ENCODE measurements at places on chromosomes 11 and 22.
A peak's percentile ranks its signal among the peaks of the same experiment; 100 is the strongest.

GRCh38 chr11:93236741-93237675 is 39.2 kb upstream of the SLC36A4 start:
- no peak overlapping the region for H3K27ac ChIP-seq
- H3K27me3 ChIP-seq = peaks cover 13% of the 10 kb centered on the region
- DNase-seq = peak; percentile 4
- H3K4me1 ChIP-seq = no peaks in the 10 kb centered on the region

DNA sequence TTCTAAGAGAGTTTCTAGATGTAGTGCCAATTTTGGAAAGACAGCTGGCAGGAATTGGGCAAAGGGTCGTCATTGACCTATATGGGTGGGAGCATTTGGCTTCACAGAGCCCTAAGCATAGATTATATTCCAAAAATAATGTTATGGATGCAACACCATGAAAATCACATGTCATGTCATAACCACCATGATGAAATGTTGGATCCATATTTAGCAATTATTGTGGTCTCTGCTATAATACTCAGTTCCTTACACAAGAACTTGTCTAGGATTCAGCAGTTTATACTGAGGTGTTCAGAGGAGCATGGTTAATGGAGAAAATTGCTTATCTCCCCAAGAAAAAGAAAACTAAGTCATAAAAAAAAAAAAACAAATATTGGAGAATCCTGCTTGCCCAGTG is 31.6 kb downstream of the NTM start:
- H3K27me3 ChIP-seq = no peaks in the 10 kb centered on the region
- no peaks in the 10 kb centered on the region for H3K36me3 ChIP-seq
- no peaks in the 10 kb centered on the region for H3K4me1 ChIP-seq
- H3K4me3 ChIP-seq = no peak overlapping the region
- no peak overlapping the region for H3K27ac ChIP-seq
- DNase-seq = no peak

DNA sequence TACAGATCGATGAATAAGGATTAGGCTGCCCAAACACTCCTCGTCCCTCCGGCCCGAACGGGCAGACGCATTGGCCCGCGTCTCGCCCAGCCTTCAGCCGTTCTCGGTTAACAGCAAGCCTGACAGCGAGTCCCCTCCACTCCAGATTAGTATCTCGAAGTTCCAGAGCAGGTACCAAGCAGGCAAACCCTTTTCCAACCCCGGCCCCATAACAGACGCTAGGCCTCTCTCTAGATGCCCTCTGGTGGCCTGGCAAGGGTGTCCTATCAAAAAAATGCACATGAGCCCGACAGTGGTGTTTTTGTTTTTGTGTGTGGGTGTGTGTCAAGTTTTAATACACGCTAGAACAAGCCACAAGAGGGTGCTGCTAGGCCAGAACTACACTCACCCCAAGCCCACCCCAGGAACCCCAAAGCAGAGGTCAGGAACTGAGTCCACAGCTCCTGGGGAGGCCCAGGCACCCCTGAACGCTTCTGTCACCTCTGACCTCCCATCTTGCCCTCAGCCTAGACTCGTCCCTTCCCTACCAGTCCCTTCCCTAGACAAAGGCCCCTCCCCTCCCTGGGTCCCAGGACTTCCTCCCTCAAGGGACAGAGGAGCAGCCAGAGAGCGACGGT is 658 bp upstream of the ARFGAP2 start:
- peak overlapping the region; percentile 97 for H3K27ac ChIP-seq
- DNase-seq = peak; percentile 69
- H3K36me3 ChIP-seq = peaks cover 3% of the 10 kb centered on the region
- peaks cover 2% of the 10 kb centered on the region for H3K27me3 ChIP-seq
- H3K4me1 ChIP-seq = peaks cover 28% of the 10 kb centered on the region
- peak overlapping the region; percentile 94 for H3K4me3 ChIP-seq

DNA sequence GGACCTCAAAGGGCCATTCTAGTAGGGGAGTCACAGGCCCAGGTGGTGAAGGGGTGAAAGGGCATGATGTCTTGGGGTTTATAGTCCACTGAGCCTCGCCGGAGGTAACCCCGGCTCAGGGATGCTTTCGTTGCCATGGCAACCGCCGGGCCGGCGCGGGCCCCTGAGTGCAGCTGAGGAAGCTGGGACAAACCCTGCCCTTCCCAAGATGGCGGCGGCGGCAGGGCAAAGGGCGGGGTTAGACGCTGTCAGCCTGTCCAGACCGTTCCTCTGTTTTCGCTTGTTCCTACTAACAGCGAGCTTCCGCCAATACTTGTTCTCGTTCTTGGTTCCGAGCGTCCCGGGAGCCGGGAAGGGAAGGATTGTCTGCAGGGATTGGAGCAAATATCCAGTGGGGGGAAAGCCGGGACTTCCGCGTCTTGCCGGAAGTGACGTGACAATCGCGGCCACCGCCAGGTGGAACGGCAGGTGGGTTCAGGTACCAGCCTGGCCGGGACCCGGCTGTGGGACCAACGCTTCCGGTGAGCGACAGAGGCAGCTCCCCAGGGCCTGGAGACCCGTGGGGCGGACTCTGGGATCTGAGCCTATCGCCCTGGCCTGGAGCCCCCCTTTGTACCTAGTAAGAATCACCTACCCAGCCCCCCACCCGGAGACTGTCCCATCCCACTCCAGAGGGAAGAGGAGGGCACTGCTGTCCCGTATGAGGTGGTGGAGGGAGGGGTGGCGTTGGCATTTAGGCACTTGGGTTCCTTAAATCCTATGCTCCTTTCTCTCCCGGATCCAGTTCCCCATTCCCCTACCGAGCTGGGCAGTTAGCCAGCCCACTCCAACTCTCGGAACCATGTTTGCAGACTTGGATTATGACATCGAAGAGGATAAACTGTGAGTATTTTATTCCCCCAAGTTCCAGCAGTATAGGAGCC is at the start of gene PICK1:
PICK1 (plus strand) TSS at position 436 of the 923 bp plus-strand sequence; CDS start at position 842, 406 bp downstream.
- peak; percentile 79 for DNase-seq
- H3K36me3 ChIP-seq = peaks cover 15% of the 10 kb centered on the region
- H3K4me1 ChIP-seq = peaks cover 13% of the 10 kb centered on the region
- peaks cover 6% of the 10 kb centered on the region for H3K27me3 ChIP-seq

DNA sequence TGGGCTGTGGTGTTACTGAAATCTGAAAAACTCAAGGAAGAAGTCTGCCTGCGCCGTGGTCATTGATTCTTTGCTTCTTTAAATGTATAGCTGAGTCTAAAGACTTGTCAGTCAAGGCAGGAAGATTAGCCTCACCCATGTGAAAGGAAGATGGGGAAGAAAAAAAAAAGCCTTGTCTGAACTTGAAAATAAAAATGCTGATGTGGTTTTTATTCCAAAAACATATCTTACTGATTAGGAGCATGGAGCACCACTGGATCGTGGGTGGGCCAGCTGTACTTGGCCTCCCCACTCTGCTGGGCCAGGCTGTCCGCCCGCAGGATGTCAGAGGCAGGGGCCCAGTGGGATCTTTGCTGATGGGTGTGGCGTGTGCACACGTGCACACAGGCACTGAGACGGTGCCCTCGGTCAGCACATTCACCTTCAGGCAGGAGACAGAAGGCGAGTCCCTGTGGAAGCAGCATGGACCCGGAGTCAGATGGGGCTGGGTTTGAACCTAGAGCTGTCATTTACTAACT is 111.9 kb downstream of the WNT7B start:
- DNase-seq = no peak
- H3K27ac ChIP-seq = no peak overlapping the region
- H3K4me1 ChIP-seq = no peaks in the 10 kb centered on the region
- peaks cover 6% of the 10 kb centered on the region for H3K36me3 ChIP-seq
- peaks cover 19% of the 10 kb centered on the region for H3K27me3 ChIP-seq
- no peak overlapping the region for H3K4me3 ChIP-seq

DNA sequence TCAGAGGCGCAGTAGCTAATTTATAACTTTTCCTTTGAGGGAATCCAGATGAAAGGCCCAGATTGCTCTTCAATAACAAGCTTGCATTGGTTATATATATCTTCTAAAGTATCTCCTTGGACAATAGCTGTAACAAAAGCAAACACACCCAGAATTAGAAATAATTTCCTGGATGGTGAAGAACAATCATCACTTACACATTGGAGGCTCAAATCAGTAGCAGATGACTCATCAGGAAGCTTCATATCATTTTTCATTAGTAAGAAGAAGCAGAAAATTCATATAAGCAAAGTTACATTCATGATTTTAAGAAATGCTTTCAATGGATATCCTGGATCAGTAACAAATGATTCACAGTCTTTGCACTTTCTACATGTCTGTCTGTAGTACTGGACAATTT is 173.6 kb upstream of the CCDC90B start:
- peaks cover 2% of the 10 kb centered on the region for H3K27me3 ChIP-seq
- DNase-seq = no peak
- no peak overlapping the region for H3K27ac ChIP-seq
- no peak overlapping the region for H3K4me3 ChIP-seq
- H3K36me3 ChIP-seq = no peaks in the 10 kb centered on the region

DNA sequence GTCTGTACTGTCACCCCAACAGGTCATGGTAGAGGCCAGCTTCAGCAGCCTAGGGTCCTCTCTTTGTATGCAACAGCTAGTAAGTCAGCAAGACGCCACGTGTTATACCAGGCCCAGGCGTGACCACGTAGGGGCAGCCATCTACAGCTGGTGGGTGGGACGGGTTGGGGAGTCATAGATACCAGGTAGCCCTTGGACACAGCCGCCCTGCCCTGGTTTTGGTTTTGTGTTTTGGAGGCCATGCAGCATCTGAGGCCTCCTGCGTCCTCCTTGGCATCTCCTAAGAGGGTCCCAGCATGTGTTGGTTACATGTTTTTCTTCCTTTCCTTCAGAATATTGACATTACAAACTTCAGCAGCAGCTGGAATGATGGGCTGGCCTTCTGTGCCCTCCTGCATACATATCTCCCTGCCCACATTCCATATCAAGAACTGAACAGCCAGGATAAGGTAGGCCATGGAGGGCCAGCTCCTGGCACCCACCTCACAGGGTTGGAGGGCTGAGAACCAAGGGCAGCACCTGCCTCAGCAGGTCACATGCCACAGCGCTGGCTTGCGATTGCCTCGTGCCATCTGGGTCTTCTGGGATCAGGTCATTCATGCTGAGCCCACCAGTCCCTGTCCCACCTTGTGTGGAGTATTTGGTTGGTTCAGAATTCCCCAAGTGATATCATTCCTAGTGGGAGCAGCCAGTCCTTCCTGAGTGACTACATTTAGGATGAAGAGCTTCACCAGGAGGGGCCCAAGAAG is 16.0 kb upstream of the ADORA2A start:
- peaks cover 13% of the 10 kb centered on the region for H3K36me3 ChIP-seq
- peaks cover 2% of the 10 kb centered on the region for H3K4me1 ChIP-seq
- H3K4me3 ChIP-seq = no peak overlapping the region
- H3K27me3 ChIP-seq = no peaks in the 10 kb centered on the region

DNA sequence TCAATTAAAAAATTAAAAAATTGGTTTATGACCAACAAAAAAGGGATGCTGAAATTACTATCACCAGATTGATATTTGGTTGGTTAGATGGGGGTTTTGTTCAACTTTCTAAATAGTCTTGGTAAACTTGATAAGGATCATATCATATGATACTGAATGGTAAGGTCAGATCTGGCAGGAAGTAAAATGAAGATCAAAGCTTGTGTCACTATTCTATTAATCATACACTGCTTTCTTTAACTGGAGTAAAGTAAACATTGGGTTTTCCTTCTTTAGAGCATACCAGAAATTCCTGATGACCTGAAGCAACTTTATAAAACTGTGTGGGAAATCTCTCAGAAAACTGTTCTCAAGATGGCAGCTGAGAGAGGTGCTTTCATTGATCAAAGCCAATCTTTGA is 40.2 kb downstream of the RRM1 start:
- H3K27me3 ChIP-seq = no peaks in the 10 kb centered on the region
- H3K36me3 ChIP-seq = peaks cover 36% of the 10 kb centered on the region
- H3K4me1 ChIP-seq = no peaks in the 10 kb centered on the region
- no peak for DNase-seq
- H3K27ac ChIP-seq = no peak overlapping the region

GRCh38 chr11:34356130-34356529 is 1.7 kb downstream of the ABTB2 start:
- no peaks in the 10 kb centered on the region for H3K36me3 ChIP-seq
- H3K4me3 ChIP-seq = peak overlapping the region; percentile 88
- no peak for DNase-seq
- H3K27me3 ChIP-seq = peaks cover 19% of the 10 kb centered on the region

GRCh38 chr11:65650547-65651338 is 12.0 kb downstream of the RELA start:
- no peak for DNase-seq
- H3K27me3 ChIP-seq = no peaks in the 10 kb centered on the region
- peaks cover 33% of the 10 kb centered on the region for H3K4me1 ChIP-seq
- peaks cover 13% of the 10 kb centered on the region for H3K36me3 ChIP-seq

DNA sequence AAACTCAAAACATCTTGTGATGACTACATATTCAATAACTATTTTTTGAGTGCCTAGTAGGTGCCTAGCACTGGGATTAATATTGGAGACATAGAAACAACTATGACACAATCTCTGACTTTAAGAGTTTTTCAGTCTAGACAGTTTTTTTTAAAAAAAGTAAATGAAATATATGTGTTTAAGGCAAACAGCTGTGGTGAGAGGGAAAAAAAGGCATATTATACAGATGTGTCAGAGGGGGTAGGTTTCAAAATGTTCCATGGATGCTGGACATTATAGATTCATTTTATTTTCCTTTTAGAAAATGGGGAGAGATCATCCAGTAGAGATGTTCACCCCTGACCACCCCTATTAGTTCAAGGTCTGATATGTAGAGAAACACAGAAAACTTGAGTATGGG is 90.8 kb downstream of the LUZP2 start:
- no peak overlapping the region for H3K27ac ChIP-seq
- no peaks in the 10 kb centered on the region for H3K4me1 ChIP-seq
- H3K36me3 ChIP-seq = no peaks in the 10 kb centered on the region
- DNase-seq = no peak
- H3K27me3 ChIP-seq = no peaks in the 10 kb centered on the region

- no peak for DNase-seq
- H3K27me3 ChIP-seq = peaks cover 3% of the 10 kb centered on the region
- no peaks in the 10 kb centered on the region for H3K36me3 ChIP-seq
These were observed 1.9 kb upstream of the OR9Q2 start for GRCh38 chr11:58186938-58187337.

DNA sequence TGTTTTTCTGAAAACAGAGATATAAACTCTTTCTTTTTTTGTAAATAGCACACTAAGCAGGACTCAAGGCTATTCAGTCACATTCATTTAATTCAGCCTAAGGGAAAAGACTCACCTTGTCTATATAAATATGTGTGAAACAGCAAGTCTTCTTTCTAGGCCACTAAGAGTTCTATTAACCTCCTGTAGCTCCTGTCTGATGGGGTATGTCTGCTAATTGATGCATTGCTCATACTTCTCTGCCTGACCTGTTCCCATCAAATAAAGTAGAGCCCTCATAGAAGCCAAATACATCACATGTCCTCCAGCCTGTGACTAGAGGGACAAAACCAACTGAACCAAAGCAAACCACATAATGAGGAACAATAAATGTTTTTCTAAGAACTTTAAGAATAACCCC is 68.2 kb downstream of the MSANTD4 start:
- no peaks in the 10 kb centered on the region for H3K36me3 ChIP-seq
- no peak overlapping the region for H3K27ac ChIP-seq
- H3K27me3 ChIP-seq = no peaks in the 10 kb centered on the region
- H3K4me1 ChIP-seq = no peaks in the 10 kb centered on the region

- no peak overlapping the region for H3K4me3 ChIP-seq
- peaks cover 11% of the 10 kb centered on the region for H3K36me3 ChIP-seq
- H3K27ac ChIP-seq = peak overlapping the region; percentile 55
- H3K4me1 ChIP-seq = peaks cover 24% of the 10 kb centered on the region
- DNase-seq = no peak
These were observed 3.8 kb downstream of the COA4 start for GRCh38 chr11:73872749-73873357.

GRCh38 chr11:2202071-2202899 is 30.7 kb upstream of the TH start:
- H3K4me1 ChIP-seq = peaks cover 2% of the 10 kb centered on the region
- no peaks in the 10 kb centered on the region for H3K36me3 ChIP-seq
- no peak overlapping the region for H3K4me3 ChIP-seq
- H3K27ac ChIP-seq = no peak overlapping the region
- H3K27me3 ChIP-seq = peaks cover 6% of the 10 kb centered on the region

GRCh38 chr11:119505071-119505470 is 82.1 kb upstream of the THY1 start:
- peaks cover 18% of the 10 kb centered on the region for H3K27me3 ChIP-seq
- no peaks in the 10 kb centered on the region for H3K36me3 ChIP-seq
- no peak overlapping the region for H3K4me3 ChIP-seq
- peaks cover 6% of the 10 kb centered on the region for H3K4me1 ChIP-seq
